ENCODE measurements at places on chromosomes 13 and 19.

DNA sequence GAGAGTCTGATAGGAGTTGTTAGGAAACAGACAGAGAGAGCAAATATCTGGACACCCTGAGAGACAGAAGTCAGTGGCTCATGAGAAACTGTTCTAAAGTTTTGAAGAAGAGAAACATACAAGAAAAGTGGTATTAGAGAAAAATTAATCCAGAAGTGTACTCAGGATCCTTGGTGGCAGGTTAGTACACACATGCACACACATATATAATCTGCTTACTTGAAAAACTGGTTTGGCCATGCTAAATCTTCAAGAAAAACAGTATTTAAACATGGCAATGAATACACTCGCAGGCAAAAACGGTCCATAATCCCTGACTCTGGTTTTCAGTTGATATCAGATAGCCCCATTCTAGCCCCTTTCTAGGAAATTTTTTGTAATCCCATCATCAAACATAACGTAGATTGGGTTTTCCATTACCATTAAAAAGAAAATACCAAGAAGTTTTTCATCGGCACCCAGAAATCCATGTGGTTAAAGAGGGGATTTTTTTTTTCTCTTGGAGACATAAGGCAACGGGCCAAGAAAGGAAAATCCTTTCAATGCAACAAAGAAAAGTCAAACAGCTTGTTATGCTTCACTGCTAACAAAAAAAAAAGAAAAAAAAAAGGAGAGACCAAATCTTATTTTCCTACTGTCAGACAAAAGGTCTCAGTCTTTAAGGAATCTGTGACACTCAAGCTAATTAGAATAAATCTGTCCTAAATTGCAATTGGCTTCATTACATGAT, 178.0 kb upstream of the MIR17HG start:
- no peak for DNase-seq

GRCh38 chr19:850221-850978, 1.7 kb upstream of the ELANE start:
- DNase-seq, result no peak

- DNase-seq, result no peak
Measured at GRCh38 chr13:29589967-29590366, 5.5 kb downstream of the SLC7A1 start.

DNA sequence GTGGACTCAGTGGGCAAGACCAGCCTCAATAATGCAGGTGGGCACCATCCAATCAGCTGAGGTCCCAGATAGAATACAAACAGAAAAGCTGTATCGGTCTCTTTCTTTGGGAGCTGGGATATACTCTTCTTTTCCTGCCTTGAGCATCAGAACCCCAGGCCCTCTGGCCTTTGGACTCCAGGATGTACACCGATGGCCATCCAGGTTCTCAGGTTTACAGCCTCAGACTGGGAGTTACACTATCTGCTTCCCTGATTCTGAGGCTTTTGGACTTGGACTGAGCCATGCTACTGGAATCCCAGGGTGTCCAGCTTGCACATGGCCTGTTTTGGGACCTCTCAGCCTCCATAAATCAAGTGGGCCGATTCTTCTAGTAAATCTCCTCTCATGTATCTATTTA, 27.6 kb upstream of the USP12 start:
- no peak for DNase-seq

GRCh38 chr19:46049597-46049996, 8.8 kb upstream of the IGFL4 start:
- DNase-seq, result no peak

- DNase-seq, result no peak
Measured at GRCh38 chr13:64527561-64527960, 2702.6 kb downstream of the PCDH9 start.

- no peak for DNase-seq
Measured at GRCh38 chr19:1220976-1221903, 15.7 kb downstream of the STK11 start.

All from NCI-H2107 (cell line).